IPS DF 6.9 (cell line): ENCODE measurements at places on chromosomes 6 and 20.

GRCh38 chr20:62676976-62677375 is 31.7 kb upstream of the NTSR1 start:
- DNase-seq: no peak

GRCh38 chr6:14545496-14545895 is 427.9 kb downstream of the CD83 start:
- no peak for DNase-seq

DNA sequence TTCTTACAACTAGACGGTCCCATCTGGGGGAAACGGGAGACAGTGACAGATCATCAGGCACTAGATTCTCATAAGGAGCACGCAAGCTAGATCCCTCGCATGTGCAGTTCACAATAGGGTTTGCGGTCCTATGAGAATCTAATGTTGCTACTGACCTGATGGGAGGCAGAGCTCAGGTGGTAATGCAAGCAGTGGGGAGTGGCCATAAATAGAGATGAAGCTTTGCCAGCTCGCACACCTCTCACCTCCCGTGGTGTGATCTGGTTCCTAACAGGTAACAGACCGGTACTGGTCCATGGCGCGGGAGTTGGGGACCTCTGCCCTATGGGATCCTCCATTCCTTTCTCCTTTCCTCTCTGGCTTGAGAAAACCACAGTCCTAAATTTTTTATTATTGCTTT is 63.8 kb downstream of the TPD52L1 start:
- DNase-seq: no peak

DNA sequence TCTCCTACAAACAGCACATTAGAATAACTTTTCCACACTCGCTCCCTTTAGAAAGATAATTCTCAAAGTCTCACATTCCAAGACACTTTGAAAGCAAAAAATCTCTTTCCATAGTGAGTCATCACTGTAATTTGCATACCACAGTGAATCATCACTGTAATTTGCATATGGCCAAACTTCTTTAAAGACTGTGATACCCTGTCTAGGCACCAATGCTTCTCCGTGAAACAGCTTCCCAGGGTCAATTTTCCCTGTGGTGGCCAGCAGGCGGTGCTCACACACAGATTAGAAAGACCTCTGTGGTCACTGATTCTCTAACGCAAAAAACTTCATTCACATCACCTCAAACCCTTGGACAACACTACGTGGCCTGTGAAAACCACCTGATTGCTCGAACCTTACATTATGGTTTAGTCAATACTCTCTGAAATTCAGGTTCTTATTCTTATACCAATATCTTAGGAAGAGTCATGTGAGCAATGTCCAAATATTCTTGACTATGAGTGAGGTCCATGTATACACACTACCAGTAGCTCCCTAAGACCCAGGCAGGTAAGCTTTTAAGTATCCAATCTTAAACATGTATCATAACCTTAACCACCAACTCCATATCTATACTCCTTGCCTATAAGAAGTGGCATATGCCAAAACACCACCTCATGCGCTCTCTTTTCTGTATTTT is 78.5 kb upstream of the PHACTR1 start:
- DNase-seq: peak; percentile 63

- no peak for DNase-seq
These were observed 124.6 kb upstream of the CDH4 start for GRCh38 chr20:61127311-61128039.

DNA sequence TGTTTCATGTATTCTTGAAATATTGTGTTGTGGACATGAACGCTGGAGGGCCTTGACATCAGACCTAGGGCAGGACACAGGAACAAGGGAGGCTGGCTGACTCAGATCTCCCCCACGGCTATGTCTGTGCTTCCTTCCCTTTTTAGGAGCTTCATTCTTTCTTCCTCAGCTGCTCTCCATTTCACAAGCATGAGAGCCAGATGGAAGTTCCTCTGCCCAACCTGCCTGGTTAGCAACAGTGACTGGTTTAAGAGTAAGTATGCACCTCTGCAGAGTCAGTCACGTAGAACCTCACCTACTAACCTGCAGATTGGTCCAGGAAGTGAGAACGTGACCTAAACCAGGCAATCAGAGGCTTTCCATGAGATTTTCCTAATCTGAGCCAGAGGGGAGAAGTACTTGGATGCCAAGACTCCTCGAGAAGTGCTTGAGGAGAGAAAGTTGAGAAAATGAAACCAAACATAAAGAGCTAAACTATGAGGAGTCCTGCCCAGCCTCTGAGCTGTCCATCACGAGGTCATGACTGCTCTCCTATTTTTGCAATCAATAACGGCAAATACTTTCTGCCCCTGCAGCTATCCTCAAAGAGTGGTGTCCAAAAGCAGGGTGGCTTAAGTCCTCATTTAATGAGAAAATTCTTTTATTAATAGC is 465.2 kb upstream of the CITED2 start:
- DNase-seq: no peak

DNA sequence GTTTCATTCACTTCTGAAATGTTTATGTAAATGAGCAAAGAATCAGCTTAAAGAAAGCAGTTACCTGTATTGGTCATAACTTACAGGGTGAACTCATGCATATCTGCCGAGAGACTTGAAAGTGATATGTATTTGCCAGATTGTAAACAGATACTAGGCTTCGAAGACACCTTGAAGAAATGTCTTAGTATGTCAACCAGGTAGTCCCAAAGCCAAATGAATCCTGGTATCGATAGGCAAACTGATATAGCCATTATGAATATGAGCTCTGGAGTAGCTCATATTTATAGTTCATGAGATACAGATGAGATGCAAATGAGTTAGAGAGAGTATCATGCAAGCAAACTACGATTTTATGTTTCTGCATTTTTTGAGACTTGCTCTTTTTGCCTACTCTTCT is 55.8 kb downstream of the RNF182 start:
- DNase-seq: no peak

DNA sequence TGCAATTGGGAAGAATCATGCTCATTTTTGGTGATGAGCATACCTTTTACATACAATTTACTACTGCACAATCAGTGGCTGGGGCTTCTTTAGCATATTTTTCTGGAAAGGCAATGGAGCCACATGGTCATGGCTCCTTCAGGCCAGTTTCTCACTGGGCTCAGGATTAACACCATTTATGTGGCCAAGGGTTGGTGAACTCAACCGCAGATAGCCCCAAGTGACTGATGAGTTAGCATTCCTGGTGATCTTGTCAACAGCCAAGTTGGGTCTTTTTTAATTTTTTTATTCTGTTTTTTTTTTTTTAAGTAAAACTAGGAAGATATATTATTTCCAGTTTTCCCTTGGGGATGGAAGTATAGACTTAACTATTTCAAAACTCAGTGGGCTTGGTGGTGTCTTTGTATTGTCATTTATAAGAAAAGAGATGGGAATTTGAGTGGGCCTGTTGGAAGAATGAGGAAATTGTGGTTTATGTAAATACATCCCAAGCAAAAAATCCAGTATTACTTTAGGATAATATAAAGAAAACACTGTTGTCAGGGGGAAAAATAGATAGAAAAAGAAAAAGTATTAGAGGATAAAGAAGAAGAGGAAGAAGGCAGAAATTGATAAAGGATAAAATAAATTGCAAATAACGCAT is 397.4 kb downstream of the MAFB start:
- no peak for DNase-seq

DNA sequence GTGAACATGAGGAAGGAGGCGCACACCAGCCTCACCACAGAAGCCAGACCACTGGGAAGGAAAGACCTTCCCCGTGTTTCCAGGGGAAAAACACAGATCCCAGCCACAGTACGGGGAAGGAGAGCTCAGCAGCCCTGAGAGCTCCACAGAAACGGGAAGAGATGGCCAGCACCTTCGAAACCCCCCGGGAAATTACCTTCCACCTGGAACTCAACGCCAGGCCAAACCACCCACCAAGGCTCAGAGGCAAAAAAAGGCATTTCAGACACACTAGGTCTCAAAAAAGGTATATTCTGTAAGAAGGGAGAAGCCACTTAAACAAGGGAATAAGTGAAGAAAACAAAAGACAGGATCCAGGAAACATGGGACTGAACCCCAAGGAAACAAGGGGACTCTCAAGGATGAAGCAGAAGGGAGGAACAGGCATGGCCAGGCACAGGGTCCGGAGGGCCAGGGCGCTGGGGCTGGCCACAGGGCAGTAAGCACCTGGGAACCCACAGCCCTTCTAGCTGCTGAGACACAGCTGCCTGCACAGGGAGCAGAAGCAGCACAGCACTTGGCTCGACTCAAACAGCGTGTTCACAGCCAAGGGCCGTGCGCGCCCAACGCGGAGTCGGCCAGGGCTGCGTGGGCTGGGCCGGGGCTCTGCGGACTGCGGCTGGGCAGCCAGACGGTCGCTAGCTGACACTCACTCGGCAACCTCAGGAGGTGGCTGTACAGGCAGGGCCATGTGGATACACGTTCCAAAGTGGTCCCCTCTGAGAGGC is 44.6 kb downstream of the TAF4 start:
- no peak for DNase-seq

DNA sequence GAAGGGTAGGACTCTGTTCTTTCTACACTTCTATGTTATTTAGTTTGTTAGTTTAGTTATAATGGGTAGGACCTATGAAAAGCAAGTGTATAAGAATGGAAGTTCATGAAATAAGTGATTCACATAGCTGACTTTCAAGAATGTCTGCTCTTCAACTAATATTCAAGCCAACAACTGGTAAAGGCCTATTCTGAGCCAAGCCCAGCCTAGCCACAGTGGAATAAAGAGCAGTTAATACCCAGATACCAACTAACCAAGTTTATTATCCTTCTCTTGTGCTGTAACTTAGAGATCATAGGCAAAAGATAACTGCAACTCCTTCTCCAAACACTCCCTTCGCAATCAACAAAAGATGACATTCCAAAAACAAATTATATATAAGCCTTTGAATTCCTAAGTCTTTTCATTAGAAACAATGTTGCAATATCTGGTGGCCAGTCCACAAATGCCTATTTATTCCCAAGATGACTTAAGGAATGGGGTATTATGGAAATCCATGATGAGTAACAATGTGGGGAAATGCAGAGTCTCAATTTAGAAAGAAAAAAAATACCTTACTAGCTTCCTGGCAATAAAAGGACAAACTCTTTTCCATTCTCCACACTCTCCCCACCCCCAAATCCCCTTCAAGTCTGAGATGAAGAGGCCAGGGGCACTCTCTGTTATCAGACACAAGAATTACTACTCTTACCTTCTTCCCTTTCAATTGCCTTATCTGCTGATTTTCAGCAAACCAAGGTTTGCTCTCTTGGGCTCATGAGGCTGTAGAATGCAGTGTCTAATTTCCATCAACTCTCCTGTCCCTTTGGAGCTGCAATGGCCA is 27.4 kb downstream of the BTBD9 start:
- no peak for DNase-seq

DNA sequence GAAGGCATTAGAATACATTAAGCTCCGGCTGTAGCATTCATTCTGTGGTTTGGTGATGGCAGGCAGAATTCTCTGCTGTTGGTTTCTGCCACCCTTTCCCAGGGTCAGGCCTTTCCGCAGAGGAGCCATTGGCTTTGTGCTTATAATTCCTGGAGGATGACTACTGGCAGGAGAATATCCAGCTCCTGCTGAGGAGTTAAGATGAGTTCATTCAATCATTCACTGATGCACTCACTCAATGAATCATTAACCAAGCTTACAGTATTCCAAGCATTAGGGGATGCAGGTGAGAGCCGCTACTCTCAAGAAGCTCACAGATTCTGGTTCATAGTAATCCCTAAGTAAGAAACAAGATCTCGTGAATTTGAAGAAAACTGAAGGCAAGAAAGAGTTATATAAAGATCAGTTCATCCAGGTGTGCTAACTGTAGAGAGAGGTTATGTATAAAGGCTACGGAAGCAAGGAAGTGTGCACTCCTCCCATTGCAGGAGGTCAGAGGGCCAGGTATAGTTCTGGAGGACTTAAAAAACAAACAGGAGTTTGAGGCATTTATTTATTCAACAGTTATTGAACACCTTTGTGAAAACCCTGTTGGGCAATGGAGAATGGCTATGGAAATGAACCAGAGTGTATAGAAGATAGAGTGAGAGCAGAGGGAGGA is 75.5 kb downstream of the HMGN3 start:
- no peak for DNase-seq

DNA sequence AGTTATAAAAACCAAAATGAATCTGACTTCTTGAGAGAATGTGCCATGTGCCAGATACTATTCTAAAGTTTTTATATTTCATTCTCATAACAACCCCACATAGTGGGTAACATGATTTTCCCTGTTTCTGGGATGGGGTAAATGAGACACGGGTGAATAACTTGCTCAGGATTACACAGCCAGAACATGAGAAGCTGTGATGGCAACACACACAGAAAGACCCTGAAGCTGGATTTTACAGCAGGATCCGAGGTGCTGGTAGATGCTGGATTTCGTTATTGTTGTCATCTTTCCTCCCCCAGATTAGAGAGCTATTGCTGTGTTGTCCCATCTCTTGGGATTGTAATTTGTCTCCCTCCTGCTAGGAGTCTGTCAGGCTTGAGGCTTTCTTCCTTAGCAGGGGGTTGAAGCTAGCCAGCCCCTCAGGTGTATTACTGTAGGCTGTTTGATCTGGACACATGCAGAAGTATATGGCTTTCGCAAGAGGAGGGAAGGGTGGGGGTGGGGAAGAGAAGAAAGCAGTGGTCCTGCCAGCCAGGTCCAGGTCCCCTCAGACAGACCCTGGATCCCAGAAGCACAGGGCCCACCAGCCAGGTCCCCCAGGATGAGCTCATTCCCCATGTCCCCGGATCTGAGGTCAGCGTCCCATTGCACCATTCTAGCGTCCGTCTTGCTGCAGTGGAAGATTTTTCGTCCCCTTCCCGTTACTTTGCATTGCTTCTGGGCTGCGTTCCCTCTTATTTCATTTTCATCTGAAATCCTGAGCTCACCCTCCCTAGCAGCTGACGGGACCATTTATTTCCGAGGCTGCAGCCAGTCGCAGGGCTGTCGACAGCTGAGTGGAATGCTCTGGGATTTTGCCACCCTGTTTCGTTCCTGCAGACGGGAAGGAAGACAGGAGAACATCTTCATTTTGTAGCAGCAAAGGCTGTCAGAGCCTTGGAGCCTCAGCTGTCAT is 7.3 kb upstream of the KCNG1 start:
- no peak for DNase-seq

DNA sequence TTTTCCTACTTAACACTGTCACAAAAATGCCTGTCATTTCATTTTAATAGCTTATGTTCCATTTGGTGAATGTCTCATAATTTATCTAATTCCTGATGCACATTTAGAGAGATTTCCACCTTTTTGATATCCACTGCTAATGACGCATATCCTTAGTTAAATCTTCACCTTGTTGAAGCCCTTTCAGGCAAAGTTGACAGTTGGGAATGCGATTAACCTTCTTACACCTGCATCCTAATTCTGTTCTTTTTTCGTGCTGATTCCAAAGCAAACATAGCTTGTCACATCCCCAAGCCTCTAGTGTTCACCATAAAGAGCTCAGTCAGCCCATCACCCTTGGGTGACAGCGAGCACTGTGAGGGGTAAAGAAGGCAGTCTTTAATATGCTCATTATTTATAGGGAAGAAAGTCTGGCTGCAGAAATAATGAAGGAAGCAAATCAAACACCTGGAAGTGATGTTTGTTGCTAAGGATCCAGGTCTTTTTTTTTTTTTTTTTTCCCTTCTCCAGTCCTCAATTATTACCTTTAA is 205.6 kb downstream of the DTNBP1 start:
- DNase-seq: no peak
